ENCODE measurements at places on chromosomes 3 and 15. TPM values are rescaled to one million over a fixed set of nuclear protein-coding genes. Genes with fewer than 3 reads are reported as not detected.

DNA sequence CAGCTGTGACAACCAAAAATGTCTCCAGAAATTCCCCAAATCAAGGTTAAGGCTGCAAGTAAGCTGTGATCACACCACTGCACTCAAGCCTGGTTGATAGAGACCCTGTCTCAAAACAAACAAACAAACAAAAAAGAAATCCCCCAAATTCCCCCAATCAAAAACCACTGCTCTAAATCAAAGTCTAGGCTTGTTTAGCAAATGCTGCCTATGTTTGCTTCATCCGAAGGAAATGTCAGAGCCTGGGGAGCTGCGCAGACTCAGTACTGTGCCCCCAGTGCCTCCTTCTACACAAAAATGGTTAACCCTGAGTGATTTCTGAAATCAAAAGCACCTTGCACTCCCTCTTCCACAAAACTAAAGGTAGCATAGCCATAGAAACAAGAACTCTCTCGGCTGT lies 13.4 kb downstream of the IL17RD start:
- no peak overlapping the region for H3K4me3 ChIP-seq
- no peak overlapping the region for H3K27ac ChIP-seq
- no peak for DNase-seq
- peaks cover 18% of the 10 kb centered on the region for H3K4me1 ChIP-seq

DNA sequence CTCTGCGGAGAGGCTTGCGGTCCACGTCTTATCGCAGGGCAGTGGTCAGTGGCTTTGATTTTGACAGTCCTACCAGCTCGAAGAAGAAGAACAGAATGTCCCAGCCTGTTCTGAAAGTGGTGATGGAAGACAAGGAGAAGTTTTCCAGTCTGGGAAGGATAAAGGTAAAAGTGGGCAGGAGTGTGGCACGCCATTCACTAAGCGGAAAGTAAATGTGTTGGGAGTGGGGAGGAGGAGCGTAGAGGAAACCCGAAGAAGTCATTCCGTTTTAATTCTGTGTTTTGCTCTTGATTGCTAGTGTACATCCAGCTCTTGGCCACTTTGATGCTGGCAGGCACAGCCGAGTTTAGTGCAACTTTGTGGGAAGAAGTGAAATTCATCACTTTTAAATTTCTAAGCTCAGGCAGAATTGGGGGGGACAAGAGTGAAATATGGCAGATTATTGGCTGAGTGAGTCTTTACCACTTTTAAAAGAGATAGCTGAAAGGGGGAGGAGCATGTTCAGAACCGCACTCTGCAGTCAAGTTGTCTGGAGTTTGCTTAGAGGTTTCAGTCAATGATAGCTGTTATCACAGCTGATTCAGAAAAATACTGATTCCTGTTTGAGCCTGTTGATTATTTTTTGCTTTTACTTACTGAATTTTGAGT lies 1.8 kb downstream of the ARHGEF26 start:
- no peaks in the 10 kb centered on the region for H3K4me1 ChIP-seq
- H3K36me3 ChIP-seq: no peaks in the 10 kb centered on the region
- H3K27me3 ChIP-seq: peaks cover 14% of the 10 kb centered on the region
- DNase-seq: no peak
- H3K4me3 ChIP-seq: peak overlapping the region; percentile 50

DNA sequence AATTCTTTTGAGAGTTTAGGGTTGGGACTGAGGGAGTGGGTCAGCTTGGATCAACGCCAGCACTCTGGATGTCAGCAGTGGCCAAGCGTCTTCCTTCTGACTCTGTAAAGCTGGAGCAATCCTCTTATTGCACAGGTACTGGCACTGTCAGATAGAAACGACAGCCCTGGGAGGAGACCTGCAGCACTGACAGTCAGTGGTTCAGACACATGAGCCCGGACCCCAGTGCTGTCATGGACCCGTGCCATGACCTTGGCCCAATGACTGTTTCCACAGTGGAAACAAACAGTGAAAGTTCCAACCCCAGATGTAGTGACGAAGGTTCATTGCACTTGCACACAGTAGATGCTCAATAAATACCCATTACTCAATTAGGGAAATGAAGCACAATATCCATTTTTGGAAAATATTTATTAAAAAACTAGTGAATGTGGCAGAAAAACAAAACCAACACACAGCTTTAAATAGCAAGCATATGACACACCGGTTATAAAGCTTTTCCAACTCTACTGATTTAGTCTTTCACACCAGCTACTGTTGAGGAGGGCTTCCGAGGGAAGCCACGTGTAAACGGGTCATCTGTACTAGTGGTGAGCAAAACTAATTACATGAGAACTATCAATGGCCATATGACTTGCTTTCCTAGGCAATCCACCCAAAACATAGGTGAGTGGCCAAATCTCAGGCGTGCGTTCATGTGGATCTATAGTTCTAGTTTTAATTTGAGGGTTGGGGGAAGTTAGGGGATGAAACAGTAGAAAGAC lies 22.1 kb downstream of the SIAH2 start:
- H3K4me3 ChIP-seq: no peak overlapping the region
- DNase-seq: no peak
- no peak overlapping the region for H3K27ac ChIP-seq
- H3K27me3 ChIP-seq: peaks cover 2% of the 10 kb centered on the region
- H3K4me1 ChIP-seq: peaks cover 39% of the 10 kb centered on the region
- H3K36me3 ChIP-seq: peaks cover 16% of the 10 kb centered on the region

The COPG1 gene
- 379 TPM for total RNA-seq

GRCh38 chr3:194676471-194676870 lies 4.5 kb upstream of the LSG1 start:
- peaks cover 5% of the 10 kb centered on the region for H3K27me3 ChIP-seq
- DNase-seq: no peak
- H3K4me3 ChIP-seq: no peak overlapping the region
- H3K27ac ChIP-seq: no peak overlapping the region
- H3K4me1 ChIP-seq: peaks cover 26% of the 10 kb centered on the region
- no peaks in the 10 kb centered on the region for H3K36me3 ChIP-seq

All from HFFc6 (cell line).